NCI-H2029 (cell line): ENCODE measurements at places on chromosomes 3 and 15.

DNA sequence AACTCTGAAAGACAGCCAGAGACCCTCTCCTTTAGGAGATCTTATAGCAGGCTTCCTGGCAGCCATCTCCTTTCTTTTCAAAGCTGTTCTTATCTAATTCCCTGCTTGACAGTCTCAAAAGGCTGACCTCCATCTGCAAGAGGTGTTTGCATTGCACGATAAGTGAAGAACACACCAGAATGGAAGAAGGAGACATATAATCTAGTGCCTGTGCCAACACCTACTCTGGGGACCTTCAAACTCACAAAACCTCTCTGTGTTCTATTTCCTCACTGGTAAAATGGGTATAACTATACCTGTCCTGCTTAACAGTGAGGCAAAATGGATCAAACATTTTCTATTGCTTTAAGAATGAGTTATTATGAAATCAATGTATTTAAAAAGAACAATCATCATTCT lies 65.0 kb downstream of the WDR72 start:
- DNase-seq: no peak

- no peak for DNase-seq
Observed at GRCh38 chr15:100112636-100113305, 229.0 kb downstream of the ADAMTS17 start.

DNA sequence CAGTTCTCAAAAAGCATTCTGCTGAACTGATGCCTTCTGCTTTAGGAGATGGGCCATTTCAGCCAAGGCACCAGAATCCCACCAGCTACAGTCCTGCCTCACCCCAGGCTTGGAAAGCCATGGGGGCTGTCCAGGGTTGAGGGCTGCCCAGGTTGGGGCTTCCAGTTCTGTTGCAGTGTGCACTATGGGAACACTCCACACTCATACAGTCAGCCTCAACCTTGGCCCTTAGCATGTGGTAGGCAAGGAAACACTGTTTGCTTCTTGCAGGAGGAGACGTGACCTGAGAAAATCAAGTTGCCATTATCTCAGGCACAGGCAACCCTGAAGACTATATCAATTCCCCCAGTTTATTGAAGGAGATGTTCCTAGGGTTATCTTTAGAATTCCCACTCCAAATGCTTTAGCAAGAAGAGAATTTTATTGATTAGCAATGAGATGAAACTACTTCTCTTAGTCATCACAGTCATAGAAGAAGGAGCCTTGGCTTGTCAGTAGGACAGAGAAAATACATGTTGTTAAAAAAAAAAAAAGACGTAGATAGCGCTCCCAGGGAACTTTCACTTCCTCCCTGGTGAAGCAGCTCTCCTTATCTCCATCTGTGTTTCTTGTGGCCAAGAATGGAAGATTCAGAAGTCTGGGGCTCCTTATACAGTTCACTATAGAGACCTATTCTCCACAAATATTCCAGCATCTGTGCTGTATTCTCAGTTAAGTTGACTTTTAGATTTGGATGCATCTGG lies 38.3 kb upstream of the IL12A start:
- no peak for DNase-seq

DNA sequence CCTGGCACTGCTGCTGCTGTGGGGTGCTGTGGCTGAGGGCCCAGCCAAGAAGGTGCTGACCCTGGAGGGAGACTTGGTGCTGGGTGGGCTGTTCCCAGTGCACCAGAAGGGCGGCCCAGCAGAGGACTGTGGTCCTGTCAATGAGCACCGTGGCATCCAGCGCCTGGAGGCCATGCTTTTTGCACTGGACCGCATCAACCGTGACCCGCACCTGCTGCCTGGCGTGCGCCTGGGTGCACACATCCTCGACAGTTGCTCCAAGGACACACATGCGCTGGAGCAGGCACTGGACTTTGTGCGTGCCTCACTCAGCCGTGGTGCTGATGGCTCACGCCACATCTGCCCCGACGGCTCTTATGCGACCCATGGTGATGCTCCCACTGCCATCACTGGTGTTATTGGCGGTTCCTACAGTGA lies 2.1 kb downstream of the GRM2 start:
- no peak for DNase-seq

GRCh38 chr3:131699001-131699400 lies 196.2 kb upstream of the MRPL3 start:
- DNase-seq: no peak

- DNase-seq: no peak
Observed at GRCh38 chr3:72088486-72089025, 303.6 kb upstream of the PROK2 start.

DNA sequence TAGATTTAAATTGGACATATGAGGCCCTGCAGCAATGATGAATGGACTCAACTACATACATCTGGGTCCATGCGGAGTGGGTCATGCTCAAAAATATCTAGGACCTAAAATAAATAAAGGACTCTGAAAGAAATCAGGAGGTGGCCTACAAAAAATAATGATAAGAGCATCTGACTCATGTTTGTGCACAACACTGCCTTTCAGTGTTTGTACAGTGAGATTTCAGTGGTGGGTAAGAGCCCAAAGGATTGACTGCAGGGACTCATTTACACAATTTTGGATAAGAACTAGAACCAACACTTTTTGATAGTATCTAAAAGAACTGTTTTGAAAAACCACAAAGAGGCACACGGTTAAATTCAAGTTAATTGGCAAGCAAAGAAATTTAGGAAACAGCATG lies 285.5 kb downstream of the SLC9A9 start:
- DNase-seq: no peak
